Cerebellar nuclear complex (tissue), 1 donor: ENCODE measurements at places on chromosomes 11 and 22.
A peak's percentile ranks its signal among the peaks of the same experiment; 100 is the strongest.

DNA sequence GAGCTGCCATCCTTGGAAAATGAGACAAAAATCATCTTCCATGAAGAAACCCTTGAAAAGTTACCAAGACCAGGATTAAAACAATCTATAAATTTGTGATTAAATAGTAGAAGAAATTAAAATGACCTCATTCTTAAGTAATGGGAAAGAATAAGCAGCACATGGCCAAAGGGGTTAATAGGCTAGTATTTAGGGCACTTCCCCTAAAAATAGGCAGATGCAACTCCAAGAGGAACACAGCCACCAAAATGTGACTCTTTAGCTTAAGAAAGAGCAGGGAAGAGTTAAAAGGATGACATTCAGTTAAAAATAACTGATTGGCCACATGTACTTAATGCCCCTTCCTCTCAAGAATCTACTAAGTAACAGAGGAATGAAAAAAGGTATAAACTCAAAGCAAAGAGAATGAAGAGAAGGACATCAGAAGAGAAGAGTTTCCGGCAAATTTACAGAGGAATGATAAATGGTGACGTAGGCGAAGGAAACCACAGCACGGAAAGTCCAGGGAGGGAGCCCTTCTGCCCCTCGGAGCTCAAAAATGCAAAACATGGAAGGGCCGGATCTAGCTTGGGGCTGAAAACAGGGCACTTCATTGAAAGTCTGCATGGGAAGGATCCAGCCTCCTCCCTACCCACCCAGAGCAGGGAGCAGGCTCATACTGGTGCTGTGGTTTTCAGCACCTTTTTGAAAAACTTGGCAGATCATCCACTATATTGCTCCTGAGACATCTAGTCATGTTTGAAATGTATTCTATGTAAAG, 17.8 kb downstream of the SCUBE2 start:
- DNase-seq: no peak

DNA sequence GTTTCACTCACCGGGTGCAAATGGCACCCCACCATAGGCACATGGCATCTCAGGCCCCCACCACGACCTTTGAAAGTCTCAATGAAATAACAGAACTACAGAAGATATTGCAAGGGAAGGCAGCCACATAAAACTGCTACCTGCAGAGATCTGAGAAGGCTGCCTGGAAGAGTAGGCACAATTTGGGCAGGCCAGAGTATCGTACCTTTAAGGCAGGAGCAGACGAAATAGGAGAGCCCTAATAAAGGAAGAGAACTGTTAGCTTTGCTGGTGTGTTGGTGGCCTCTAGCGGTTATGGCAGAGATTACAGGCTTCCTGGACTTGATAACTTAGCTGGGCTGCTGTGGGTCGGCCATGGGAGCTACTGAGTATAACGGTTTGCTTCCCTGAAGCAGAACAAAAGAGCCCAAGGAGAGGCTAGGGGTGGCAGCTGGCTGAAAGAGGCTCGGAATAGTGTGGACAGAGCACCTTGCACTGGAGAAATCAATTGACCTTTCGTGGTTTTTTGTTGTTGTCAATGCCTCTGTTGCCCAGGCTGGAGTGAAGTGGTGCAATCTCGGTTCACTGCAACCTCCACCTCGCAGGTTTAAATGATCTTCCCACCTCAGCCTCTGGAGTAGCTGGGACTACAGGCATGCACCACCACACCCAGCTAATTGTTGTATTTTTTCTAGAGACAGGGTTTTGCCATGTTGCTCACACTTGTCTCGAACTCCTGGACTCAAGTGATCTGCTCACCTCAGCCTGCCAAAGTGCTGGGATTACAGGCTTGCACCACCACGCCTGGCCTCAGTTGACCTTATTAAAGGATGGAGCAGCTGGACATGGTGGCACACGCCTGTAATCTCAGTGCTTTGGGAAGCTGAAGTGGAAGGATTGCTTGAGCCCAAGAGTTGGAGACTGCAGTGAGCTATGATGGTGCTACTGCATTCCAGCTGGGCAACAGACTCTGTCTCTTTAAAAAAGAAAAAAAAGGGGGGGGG, 4.8 kb downstream of the SDF2L1 start:
- peak; percentile 36 for DNase-seq

DNA sequence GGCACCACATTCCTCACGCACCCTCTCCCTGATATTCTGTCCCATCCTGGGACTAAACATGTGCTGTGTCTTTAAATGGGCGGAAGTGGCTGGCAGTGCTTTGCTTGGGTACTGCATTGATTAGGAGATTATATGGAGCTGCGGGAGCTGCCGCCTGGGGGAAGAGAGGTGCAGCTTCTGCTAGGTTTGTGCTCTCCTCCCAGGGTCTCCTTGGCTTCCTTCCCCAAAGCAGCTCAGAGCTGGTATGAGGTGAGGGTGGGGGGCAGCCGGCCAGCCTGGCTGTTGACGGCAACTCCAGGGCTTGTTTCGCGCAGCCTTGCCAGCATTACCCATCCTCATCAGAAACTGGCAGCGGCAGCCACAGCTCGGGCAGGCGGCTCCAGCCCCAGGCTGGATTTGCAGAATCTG, 95.4 kb downstream of the GRAMD1B start:
- peak; percentile 28 for DNase-seq

GRCh38 chr11:7004482-7004881, 15.7 kb downstream of the ZNF214 start:
- DNase-seq: no peak

GRCh38 chr22:21984793-21985192, 2.2 kb upstream of the TOP3B start:
- no peak for DNase-seq

GRCh38 chr11:117857734-117858414, 18.6 kb downstream of the FXYD6 start:
- no peak for DNase-seq
